ENCODE measurements at places on chromosomes 2 and 18. TPM values are rescaled to one million over a fixed set of nuclear protein-coding genes. Genes with fewer than 3 reads are reported as not detected.

TLK1 gene
- total RNA-seq: 28.1 TPM

PLA2R1 gene
- 27.0 TPM for total RNA-seq

GPC1 gene
- 69.6 TPM for total RNA-seq

SLC11A1 gene
- 0.09 TPM for total RNA-seq

EFR3B gene
- 1.1 TPM for total RNA-seq

BOLL gene
- total RNA-seq: not detected

BOLA3 gene
- 10.2 TPM for total RNA-seq

TAF4B gene
- 3.6 TPM for total RNA-seq

CAPN14 gene
- total RNA-seq: 0.16 TPM

RABL2A gene
- total RNA-seq: 7.6 TPM

MAL gene
- total RNA-seq: not detected

TNFRSF11A gene
- 0.08 TPM for total RNA-seq

SYT4 gene
- under 0.01 TPM for total RNA-seq

FTCDNL1 gene
- total RNA-seq: 1.5 TPM

HOXD10 gene
- not detected for total RNA-seq

TEKT4 gene
- total RNA-seq: not detected

TRABD2A gene
- 0.33 TPM for total RNA-seq

AQP12B gene
- not detected for total RNA-seq

OTOF gene
- not detected for total RNA-seq

IL18RAP gene
- total RNA-seq: 0.09 TPM

CDK5R2 gene
- not detected for total RNA-seq

SERPINB4 gene
- not detected for total RNA-seq

RTP5 gene
- total RNA-seq: not detected

KCNJ3 gene
- not detected for total RNA-seq

CNDP1 gene
- not detected for total RNA-seq

ALPI gene
- not detected for total RNA-seq

TRIM43 gene
- not detected for total RNA-seq

STON1 gene
- 24.6 TPM for total RNA-seq

NLRC4 gene
- not detected for total RNA-seq

EGR4 gene
- total RNA-seq: not detected

POTEJ gene
- not detected for total RNA-seq

DLX1 gene
- total RNA-seq: 0.41 TPM

MARCO gene
- not detected for total RNA-seq

INPP5D gene
- total RNA-seq: 0.98 TPM

ACADL gene
- total RNA-seq: 0.63 TPM

ALPG gene
- not detected for total RNA-seq

RNU2-63P gene
- total RNA-seq: not detected

CRYGD gene
- not detected for total RNA-seq

TTR gene
- not detected for total RNA-seq

All from fibroblast of the aortic adventitia (primary cell).